Activated CD4-positive, alpha-beta memory T cell treated with anti-CD3 and anti-CD28 coated beads for 36 hours (primary cell): ENCODE measurements at places on chromosomes 11 and 22. TPM values are rescaled to one million over a fixed set of nuclear protein-coding genes. Genes with fewer than 3 reads are reported as not detected.

- no peak for DNase-seq
Observed at GRCh38 chr11:109956124-109956793, 136.9 kb upstream of the ZC3H12C start.

PATE4 gene
- not detected for total RNA-seq

- no peak for DNase-seq
Observed at GRCh38 chr22:42321908-42322561, 51.6 kb upstream of the TCF20 start.

SFI1 gene
- 240 TPM for total RNA-seq

PTGDR2 gene
- 0.36 TPM for total RNA-seq

GRCh38 chr11:105734426-105734825 is 124.6 kb downstream of the GRIA4 start:
- DNase-seq, result no peak

MUC15 gene
- not detected for total RNA-seq

DNA sequence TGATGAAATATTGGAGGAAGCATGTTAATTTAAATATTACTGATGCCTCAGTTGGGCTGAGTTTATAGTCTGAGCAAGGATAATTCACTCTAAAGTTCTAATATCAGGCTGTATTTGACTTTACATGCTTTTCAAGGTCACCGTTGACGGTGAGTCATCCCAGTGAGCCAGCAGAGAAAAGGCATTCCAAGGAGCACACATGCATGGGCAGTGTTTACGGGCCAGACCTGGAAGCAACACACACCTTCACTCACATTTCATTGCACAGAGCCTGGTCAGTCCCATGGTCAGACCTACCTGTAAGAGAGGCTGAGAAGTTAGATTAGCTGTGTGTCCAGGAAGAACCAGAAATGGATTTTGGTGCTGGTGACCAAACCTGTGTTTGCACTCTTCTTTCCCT is 53.5 kb downstream of the COMMD9 start:
- no peak for DNase-seq

MAPK8IP2 gene
- 0.19 TPM for total RNA-seq

GRCh38 chr11:131033151-131033651 is 116.9 kb upstream of the SNX19 start:
- no peak for DNase-seq

- DNase-seq, result peak; percentile 98
Observed at GRCh38 chr11:65261591-65262380, at the start of gene POLA2. Gene POLA2, plus strand, starts transcription at chr11:65261962. Its CDS starts 331 bp downstream, at chr11:65262293.

NAALADL1 gene
- 13.8 TPM for total RNA-seq

- DNase-seq, result no peak
Observed at GRCh38 chr22:39360674-39361413, 11.1 kb downstream of the SYNGR1 start.

TNNI2 gene
- total RNA-seq, result not detected

- DNase-seq, result no peak
Observed at GRCh38 chr22:42910221-42910942, 53.3 kb upstream of the ARFGAP3 start.

- DNase-seq, result peak; percentile 29
Observed at GRCh38 chr11:84714316-84714780, 912.8 kb downstream of the DLG2 start.

BDNF gene
- total RNA-seq, result not detected

DNA sequence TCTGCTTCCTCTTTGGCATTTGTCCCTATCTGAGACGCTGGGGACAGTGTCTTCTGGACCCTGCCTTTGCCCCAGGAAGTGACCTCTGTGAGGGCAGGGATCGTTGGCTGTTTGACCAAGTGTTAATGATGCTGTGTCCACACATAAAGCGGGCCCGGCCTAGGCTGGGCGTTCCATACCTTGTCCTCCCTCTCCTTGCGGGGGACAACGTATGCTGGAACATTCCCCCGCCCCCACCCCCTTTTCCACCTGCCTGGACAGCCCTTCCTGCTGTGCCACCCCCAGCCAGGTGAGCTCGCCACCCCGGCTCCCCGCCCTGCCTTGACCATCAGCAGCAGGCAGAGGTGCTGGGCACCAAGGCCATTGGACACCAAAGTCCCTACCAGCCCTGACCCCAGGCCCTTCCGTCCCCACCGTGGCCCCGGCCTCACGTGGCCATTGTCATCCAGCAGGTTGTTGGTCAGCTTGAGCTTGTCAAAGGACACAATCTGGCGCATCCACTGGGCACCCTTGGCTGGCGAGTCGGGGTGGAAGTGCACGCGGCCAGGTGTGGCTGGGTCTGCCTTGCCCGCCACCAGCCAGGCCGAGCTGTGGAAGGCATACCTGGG is 4.1 kb upstream of the NUDT8 start:
- DNase-seq, result no peak

DNA sequence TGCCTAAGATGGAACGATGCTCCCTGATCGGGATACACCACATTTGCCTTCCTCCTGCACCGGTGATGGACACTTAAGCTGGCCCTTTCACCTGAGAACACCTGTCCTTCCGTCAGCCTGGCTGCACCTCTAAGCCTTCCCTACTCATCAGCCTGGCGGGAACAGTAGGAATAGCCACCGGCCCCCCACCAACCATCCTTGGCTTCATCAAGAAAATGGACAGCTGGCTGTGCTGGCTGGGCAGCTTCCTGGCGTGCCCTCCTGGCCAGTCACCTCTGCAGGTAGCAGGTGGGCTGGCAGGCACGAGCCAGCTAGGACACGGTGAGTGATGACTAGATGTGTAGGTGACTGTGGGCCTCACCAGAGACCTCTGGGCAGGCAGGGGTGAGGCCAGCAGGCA is 142.8 kb downstream of the CTTN start:
- DNase-seq, result no peak

DNA sequence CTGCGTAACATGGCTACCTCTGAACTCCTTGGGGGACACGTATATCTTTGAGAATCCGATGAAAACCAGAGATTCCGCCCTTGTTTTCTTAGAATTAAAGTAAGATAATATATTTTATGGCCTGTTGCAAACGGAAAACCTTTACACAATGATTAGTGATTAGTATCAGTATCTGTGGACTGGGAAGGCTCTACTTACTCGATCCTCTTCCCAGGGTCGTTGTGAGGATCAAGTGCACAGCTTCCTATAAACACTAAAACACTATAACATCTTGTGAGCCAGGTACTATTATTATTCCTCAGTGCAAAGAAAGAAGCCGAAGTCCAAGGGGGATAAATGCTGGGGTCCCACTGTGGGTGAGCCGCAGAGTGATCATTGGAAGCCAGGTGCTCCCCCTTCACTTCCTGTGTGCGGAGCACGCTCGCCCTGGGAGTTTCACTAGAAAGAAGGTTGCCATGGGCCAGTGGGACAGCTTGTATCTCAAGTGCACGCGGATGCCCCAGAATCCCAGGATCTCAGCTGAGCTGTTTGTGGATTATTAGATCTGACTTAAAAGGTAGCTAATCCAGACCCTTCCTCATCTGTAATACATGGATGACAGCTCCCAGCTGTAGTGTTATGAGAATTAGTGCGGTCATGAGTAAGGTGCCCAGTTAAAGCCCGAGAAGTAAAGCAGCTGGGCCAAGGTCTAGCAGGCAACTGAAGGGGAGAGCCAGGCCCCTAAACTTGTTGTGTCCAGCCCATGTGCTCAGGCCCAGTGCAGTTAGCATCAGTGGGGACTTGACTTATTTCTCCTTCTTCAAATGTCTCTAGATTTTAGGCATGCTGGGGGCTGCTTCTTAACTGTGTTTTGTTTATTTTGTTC is 839 bp downstream of the CBY1 start:
- DNase-seq, result peak; percentile 64

DNA sequence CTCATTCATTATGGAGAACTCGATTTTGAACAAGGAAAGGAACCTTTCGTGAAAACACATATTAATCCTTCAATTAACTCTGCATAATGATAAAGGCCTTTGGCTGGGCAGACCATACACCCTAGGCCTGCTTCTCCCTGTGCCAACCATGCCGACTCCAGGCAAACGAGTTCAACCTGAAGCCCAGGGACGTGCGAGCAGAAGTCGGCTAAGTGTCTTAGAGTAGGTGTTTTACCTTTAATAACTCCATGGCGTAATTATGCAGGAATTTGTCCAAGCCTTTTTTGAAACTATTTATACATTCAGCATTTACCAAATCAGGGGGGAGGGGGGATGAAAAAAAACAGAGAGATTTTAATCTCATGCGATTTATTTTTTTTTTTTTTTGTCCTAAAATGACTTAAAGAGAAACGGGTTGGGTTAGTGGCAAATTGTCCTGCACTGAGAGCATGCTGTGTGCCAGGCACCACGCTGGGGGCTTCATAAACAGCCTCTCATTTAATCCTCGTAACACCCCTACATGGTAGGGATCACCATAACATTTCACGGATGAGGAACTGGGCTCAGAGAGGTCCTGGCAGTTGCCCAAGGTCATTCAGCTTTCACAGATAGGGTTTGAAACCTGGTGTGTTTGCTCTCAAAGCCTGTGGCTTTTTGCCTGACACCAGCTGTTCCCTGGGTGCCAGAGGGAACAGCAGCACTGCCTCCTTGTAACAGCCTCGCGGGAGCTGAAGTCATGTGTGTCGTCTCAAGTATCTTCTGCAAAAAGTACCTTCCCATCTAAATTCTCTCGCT is 423.9 kb downstream of the MN1 start:
- no peak for DNase-seq

- peak; percentile 91 for DNase-seq
Observed at GRCh38 chr11:68903288-68904247, at the start of the genes IGHMBP2 and MRPL21. Gene IGHMBP2, plus strand, starts transcription at chr11:68903891. Its CDS starts 62 bp downstream, at chr11:68903953. Gene MRPL21, minus strand, starts transcription at chr11:68903832. Its CDS starts 22 bp downstream, at chr11:68903810.

PIH1D2 gene
- 0.56 TPM for total RNA-seq
